ENCODE measurements at places on chromosomes 7 and 10. TPM values are rescaled to one million over a fixed set of nuclear protein-coding genes. Genes with fewer than 3 reads are reported as not detected.

Gene NYAP1
- total RNA-seq = 1.2 TPM

Gene NCF1
- not detected for total RNA-seq

Gene CYP26A1
- total RNA-seq = not detected

Gene MUC12
- total RNA-seq = not detected

Gene ITIH5
- not detected for total RNA-seq

Gene TMEM176A
- 0.10 TPM for total RNA-seq

Gene FGF8
- 0.37 TPM for total RNA-seq

Gene AKR1D1
- total RNA-seq = not detected

Gene C10orf105
- total RNA-seq = not detected

Gene DNAJC12
- 53.7 TPM for total RNA-seq

Gene UFSP1
- total RNA-seq = 7.0 TPM

Gene ARPC1B
- total RNA-seq = 247 TPM

Gene SPDYE6
- not detected for total RNA-seq

Gene OLAH
- total RNA-seq = 0.40 TPM

DNA sequence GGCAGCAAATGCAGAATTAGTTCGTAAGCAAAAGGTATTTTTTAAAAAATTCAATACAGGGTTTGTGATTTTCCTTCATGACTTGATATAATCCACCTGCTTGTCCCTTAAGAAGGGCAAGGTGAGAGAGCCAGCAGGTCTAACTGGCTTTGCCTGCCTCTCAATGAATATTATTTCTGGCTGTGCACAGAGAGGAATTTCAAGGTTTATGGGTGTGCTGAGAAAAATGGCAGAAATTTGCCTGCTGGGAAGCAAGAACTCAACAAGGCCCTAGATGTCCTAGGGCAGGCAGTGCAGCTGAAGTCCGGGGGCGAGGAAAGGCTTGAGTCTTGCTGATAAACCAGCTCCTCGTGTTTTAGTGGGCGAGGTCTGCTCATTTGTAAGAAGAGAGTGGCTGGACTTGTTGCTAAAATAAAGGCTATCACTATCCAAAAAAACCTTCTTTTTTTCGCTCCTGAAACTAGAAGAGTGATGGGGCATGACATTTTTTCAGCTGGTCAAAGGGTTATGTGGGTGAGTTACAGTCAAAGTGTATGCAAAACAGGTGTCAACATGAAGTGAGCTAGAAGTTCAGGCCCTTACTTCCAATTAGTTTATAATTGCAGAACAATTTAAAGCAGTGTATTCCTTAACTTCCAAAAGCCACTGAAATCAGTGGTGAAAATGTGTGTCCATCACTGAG lies 385.8 kb upstream of the KLF6 start:
- DNase-seq = no peak

DNA sequence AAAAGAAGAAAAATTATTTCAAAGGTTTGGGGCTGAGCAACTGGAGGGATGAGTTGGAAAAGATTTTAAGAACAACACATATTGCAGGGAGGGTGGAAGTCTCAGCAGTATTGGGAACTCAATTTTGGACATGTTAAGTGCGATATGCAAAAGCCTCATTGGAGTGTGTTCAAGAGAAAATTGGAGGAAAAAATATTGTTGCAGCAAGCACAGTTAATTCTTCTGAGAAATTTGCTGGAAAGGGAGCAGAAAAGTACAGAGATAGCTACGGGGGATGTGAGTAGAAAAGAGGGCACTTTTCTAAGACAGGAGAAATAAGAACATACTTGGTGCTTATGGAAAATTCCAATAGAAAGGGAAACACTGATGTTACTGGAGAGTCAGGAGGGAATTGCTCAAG lies 59.8 kb upstream of the MAGI2 start:
- no peak for DNase-seq

- DNase-seq = no peak
Observed at GRCh38 chr7:2405601-2406345, 2.4 kb downstream of the CHST12 start.

- no peak for DNase-seq
Observed at GRCh38 chr10:84176836-84177474, 3.4 kb downstream of the GPR15LG start.

- no peak for DNase-seq
Observed at GRCh38 chr7:132750096-132750495, 173.8 kb upstream of the PLXNA4 start.

DNA sequence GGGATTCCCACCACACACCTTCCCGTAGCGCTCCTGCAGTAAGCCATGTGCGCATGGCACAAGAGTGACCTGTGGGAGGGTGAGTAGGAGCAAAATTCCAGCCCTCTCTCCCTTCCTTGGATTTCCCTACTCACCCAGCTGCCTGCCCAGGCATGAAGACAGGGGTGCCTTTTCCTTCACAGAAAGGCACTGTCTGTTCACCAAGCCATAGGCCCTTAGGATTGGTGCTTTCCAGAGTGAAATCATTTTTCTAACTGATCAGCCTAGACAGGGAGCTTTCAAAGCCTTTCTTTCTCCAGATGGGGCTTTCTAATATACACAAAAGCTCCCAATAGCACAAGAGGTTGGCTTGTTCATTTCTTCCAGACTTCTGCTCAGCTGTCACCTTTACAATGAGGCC lies 79.7 kb downstream of the CTTNBP2 start:
- no peak for DNase-seq

DNA sequence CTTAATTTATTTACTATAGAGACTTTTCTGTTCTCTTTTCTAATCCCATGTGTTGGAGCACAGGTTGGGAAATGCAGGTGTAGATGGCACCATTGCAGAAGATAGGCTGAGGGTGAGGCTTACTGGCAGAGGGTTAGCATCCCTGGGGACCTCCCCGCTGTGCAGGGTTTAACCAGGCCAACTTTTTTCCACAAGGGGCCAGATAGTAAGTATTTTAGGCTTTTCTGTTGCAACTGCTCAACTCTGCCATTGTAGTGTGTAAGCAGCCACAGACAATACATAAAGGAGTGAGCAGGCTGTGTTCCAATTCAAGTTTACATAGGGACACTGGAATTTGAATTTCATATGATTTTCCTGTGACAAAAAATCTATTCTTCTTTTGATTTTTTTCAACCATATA lies 34.6 kb upstream of the AOAH start:
- DNase-seq = no peak

DNA sequence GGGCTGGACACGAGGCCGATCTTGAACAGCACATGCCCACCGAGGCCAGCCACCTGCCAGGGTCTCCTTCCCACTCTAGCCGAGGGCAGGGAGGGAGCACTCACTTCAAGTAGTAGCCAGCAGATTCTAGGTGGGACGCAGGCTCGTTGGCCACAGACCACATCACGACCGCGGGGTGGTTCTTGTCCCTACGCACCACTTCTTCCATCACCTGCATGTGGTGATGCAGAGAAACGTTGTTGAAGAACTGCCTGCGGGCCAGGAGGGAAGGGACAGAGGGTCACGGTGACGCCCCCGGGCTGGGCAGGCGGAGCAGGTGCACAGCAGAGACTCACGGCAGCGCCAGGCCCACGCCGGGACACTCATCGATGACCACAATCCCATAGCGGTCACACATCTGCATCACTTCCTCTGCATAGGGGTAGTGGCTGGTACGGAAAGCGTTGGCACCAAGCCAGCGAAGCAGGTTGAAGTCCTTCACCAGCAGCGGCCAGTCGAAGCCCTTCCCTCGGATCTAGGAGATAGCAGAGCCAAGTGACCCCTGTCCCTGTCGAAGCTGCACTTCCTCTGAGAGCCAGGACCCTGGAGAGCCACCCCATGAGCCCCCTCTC lies 7.7 kb downstream of the GUSB start:
- DNase-seq = no peak

DNA sequence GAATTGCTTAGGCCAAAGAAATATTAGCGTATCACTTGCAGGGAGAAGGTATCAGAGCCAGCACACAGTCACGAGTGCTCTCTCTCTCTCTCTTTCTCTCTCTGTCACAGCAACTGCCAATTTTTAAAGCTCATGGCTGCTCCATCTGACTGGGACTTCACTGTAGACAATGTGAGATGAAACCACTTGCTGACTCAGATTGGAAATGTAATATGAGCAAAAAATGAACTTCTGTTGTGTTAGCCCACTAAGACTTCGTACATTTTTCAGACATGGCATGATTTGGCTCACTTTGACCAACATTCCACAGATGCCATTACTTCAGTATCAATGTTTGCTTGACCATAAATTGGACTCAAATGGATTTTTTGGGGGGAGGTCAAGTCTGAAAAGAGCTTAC lies 68.1 kb downstream of the DGKB start:
- DNase-seq = no peak

DNA sequence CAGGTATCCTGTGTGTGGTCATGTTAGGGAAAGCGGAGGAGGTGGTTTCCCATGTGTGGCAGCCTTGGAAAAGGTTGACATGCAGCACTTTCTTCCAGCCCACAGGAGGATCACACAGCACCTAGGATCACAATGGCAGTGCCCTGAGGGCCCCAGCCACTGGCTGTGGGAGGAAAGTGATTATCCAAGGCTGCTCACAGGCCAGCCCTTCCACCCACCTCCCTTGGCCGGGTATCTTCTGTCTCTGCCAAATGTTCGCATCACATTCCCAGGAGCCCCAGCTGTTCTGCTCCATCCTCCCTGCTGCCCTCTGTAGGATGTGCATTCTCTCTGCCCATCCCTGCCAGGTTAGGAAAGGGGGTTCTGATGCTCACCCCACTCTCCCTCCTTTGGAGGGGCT lies 2.5 kb upstream of the MLXIPL start:
- DNase-seq = no peak

DNA sequence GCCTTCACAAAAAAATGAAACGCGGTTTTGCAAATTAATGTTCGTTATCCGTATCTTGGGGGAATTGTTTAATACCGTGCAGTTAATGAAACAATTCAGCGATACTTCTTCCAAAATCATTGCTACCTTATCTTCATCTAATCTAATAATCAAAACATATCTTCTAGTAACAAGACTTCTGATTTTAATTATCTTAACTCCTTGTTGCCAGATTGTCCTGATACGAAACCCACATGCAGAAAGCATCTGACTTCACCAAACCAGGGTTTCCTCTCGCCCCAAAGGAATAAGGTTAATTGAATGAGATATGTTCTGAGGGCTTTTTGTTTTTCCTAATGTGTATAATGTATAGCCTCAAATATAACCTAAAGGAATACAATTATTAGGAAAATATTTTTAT lies 105.2 kb upstream of the SH2B2 start:
- no peak for DNase-seq

DNA sequence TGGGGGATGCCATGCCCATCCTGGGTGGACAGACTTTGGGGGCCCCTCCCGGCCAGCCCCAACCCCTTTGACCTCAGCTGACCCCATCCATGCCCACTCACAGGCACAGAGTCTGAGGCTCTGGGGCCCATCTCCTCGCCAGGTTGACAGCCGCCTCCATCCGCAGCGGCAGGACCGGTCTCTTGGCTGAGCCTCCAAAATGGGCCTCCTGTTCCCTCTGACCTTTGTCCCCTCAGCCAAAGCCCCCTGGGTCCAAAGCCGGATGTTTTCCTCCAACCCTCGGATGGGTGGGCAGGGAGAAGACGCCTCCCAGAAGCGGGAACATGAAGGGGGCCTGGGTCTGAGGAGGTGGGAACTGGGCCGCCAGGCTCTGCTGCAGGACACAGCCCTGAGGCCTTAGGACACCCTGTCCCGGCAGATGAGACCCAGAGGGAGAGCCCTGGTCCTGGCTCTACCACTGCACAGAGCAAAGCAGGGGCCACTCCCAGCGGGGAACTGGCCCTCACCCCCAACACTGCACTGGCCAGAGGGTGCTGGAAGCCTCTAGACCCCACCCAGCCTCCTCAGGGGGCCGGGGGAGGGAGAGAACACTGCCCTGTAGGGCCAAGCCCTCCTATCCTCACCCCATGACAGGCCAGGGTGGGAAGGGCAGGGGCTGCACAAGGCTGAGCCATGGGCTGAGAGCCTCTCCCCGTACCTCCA lies 12.6 kb downstream of the PDGFA start:
- no peak for DNase-seq

GRCh38 chr7:23915236-23915635 lies 205.2 kb downstream of the STK31 start:
- no peak for DNase-seq

GRCh38 chr7:20700453-20701227 lies 85.2 kb downstream of the ABCB5 start:
- DNase-seq = no peak

- DNase-seq = no peak
Observed at GRCh38 chr10:105468759-105469158, 827.7 kb downstream of the SORCS3 start.

DNA sequence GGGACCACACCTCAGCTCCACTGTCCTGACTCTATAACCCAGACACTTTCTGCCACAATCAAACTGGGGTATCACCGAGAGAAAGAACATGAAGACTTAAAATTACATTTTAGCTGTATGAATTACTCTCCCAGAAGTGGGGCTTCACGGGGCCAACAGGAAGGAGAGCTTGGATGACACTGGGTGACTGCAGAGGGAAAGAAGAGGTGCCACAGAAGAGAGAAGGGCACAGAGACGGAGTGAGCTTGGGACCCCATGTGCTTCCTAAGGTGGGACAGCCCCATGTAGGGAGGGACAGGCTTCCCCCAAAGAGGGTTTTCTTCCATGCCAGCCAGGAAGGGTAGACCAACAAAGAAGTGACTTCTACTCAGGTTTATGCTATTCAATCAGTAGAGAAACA lies 162.0 kb upstream of the RHEB start:
- DNase-seq = no peak

DNA sequence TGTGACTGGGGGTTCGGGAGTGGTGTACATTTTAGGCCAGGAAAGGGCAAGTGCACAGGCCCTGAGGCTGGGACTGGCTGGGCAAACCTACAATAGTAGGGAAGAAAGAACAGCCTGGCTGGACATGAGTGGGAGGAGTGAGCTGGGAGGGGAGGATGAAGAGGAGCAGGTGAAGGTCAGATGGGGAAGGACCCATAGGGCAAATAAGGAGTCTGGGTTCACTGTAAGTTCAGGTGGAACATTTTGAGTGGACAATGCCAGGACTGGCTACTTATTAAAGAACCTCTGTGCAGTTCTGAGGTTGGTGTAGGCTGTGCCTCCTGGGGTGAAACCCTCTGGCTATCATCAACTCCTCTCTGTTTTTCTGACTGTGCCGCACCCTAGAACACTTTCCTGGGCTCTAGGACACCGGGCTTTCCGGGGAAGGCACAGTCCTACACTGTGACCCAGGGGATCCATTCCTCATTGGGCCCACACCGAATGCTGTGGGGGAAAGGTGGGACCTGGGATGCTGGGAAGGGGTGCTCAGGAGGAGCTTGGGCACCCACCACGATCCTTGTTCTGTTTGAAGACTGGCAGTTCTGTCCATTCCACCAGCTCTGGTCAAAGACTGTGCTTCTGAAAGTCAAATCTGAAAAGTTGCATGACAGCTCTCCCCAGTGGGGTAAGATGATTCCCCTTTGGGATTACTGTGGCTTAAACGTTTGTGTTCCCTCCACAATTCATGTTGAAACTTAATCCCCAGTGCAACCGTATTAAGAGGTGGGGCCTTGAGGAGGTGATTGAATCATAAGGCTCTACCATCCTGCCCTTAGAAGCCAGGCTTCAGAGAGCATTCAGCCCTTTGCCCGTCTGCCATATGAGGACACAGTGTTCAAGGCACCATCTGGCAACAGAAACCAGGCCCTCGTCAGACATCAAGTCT lies 4.0 kb upstream of the MMP21 start:
- DNase-seq = no peak

GRCh38 chr10:13701157-13701919 lies 114.6 kb downstream of the PRPF18 start:
- DNase-seq = no peak

GRCh38 chr7:48575516-48575915 lies 348.8 kb upstream of the CDC14C start:
- DNase-seq = no peak

Data from NCI-H460 (cell line).